ENCODE measurements at places on chromosomes 4 and X.

- DNase-seq, result no peak
These were observed 9.5 kb upstream of the MID1 start for GRCh38 chrX:10629905-10630304.

DNA sequence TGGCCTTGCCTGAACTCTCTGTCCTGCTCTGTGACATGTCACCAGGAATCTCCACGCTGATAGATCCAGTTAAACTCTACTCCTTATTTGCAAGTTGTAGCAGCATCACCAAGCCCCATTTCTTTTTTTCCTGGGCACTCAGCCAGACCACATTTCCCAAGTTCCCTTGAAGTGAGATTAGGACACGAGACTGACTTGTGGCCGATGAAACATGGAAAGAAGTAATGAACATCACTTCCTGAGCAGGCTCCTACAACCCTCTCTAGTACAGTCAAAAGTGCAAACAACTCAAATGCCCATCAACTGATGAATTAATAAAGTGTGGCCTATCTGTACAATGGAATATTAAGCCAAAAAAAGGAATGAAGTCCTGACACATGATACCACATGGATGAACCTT is 74.6 kb downstream of the MAP3K15 start:
- DNase-seq, result no peak

DNA sequence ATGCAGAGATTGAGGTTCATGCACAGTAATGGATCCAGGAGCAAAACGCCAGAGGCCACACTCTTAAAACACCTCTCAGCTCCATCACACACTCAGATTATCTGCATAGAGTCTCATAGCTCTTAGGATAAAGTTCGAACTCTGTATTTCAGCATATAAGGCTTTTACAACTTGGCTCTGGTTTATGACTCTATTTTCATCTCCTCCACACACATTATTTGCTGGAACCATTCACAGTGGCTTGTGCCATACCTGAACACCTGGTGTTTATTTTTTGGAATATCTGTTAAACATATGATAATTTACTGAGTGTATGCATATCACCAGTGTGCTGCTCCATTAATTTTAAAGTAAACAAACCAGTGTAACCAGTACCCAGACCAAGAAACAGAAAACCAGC is 27.2 kb downstream of the RASL11B start:
- no peak for DNase-seq

DNA sequence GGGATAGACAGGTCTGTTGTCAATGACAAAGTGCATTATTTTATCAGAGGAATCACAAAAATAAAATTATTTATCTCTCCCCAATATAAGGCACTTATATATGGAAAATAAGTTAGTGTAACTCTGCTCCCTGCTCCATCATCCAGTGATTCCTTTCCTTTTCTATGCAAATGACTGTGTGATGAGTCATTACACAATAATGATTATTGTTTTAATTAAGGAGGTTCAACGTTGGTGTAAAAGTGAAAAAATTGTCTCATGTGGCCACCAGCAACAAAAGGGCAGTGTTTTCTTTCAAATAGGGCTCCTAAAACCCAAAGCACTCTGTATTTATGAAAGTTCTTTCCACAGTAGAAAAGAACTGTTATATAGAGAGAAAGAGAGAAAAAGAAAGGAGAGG is 16.7 kb downstream of the SLC7A11 start:
- DNase-seq, result no peak

GRCh38 chr4:106985830-106986229 is 50.3 kb downstream of the DKK2 start:
- no peak for DNase-seq

DNA sequence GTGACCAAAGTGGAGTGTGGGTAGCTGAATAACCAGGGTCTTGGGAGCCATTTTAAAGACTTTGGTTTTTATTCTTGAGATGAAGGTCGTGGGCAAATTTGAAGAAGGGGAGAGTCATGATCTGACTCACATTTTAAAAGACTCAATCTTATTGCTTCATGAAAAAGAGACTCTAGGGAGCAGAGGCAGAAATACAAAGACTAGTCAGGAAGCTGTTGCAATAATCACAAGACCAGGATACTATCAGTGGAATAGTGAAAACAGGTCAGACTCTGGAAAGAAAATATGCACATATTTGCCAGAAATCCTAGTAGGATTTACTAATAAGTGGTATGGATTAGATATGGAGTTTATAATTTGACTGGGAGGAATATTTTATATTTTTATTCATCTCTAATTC is 448.4 kb downstream of the RAPGEF2 start:
- no peak for DNase-seq

GRCh38 chr4:3747581-3747904 is 18.6 kb upstream of the ADRA2C start:
- no peak for DNase-seq

- peak; percentile 38 for DNase-seq
These were observed 171.3 kb downstream of the PTTG2 start for GRCh38 chr4:38131371-38132091.

DNA sequence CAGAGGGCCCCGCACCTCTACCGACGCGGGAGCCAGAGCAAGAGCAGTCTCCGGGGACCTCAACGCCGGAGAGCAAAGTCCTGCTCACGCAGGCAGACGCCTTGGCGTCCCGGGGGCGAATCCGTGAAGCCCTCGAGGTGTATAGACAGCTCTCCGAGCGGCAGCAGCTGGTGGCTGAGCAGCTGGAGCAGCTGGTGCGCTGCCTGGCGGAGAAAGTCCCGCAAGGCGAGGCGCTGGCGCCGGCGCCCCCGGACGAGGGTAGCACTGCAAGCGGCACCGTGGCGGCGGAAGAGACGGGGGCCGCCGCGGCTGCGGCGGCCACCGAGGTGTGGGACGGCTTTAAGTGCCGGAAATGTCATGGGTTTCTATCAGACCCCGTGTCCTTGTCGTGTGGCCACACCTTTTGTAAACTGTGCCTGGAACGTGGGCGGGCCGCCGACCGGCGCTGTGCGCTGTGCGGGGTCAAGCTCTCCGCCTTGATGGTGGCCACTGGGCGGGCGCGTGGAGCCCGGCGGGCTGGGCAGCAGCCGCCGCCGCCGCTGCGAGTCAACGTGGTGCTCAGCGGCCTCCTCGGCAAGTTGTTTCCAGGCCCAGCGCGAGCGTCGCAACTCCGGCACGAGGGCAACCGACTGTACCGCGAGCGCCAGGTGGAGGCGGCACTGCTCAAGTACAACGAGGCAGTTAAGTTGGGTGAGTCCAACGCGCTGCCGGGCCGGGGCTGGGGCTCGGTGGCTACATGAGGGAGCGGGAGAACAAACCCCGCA is 672 bp downstream of the LONRF3 start:
- peak; percentile 11 for DNase-seq

DNA sequence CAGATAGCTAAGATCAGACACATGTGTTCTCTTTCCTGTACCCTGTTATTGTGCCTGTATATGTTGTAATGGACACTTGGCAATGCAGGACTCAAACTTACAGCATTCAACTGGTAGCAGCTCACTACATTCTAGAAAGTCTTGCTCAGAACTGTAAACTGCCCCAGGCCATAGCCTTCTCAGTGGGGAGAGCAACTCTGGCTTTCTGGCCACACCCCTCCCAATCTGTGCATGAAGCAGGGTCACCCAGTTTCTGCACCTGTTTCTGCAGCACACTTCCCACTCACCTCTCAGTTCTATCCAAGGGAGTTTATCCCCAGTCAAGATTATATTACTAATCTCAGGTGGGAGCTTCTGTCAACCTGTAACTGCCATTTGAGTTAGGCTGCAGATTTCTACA is 38.9 kb upstream of the TBX22 start:
- no peak for DNase-seq

DNA sequence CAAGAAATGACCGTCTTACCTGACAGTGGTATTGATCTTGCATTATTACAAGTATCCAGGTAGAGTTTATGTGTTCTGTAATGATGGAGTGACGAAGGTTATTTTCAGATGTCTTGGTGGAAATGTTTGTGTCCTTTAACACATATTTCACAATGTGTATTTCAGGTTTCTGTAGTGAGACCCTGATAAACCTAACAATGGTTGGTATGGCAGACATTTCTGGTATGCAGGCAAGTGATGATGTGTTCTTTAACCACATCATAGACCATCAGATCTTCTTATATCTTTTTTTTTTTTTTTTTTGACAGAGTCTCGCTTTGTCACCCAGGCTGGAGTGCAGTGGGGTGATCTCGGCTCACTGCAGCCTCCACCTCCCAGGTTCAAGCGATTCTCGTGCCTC is 14.6 kb upstream of the ATXN3L start:
- DNase-seq, result no peak

DNA sequence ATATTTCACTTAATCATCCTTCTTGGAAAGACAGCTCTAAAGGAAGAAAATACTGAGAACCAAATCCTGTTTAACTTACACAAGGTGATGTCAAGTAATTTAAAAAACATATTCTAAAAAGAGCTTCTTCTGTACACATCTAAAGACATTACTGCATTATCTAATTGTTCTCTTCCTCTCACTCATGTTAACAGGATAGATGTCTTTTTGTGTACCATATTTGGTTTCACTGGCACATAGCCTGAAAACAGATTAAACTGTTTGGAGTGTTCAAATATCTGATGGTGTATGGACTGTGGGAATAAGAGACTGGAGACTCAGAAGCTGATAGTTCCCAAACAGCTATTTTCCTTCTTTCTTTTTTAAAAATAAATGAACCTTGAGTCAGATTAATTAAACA is 213.3 kb upstream of the MAB21L2 start:
- DNase-seq, result no peak

- no peak for DNase-seq
These were observed 3.9 kb downstream of the RIPPLY1 start for GRCh38 chrX:106899276-106899675.

DNA sequence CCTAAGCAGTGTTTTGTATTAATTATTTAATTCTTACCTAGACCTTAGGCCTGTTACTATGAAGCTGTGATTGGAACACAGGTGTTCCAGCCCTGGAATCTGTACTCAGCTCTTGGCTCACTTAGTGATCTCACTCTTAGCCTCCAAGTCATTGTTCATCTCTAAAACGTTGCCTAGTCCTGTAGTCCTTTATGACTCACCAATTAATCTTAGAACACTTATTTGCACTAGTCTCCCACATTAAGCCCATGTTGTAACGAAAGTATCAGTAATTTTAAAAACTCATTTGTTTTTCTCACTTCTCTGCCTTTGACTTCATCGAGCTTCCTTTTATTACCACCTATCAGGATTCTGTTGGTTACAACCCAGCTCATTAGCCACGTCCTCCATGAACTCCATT is 1224.7 kb upstream of the TENM3 start:
- DNase-seq, result no peak

GRCh38 chr4:101239665-101240064 is 107.7 kb downstream of the PPP3CA start:
- DNase-seq, result no peak

All from stimulated activated CD8-positive, alpha-beta memory T cell treated with anti-CD3 and anti-CD28 coated beads, Interleukin-15, amount 100 ng/mL, for 24 hours (primary cell).